ENCODE measurements at places on chromosomes 6 and 20.

- DNase-seq: no peak
Measured at GRCh38 chr6:126890055-126890454, 228.4 kb upstream of the RSPO3 start.

DNA sequence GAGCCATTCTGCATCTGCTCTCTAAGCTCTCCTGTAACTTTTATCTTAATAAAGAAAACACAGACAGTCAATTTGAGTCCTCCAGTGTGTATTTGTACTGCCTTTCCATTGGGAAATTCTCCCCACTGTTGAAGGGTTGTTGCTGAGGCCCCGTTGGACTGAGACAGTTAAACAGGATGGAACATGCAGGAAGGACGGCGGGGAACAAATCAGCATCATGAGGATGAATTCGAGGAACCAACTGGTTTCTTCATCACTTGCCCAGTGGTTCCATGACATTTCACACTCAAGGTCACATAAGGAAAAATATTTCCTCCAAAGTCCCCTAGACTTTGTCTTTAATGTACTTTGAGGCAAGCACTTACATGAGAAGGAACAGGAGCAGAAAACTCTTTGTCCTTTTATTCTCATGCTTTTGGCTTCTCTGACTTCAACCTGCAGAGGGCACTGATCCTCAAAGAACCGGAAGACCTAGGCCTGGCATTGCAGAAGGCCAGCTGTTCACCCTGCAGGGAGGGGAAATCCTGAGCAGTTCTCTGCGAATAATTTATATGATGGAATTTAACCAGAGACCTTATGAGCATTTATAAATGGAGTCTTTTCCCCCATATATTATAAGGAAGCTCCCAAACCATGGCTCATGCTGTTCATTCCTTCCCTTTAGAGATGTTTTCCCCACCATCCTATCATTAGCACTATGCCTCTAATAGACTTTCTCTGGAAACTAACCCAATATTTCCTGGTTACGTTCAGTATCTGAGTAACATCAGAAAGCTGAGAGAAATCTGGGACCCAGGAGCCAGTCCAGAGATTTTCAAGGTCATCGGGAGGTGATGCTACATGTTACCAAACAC lies 55.2 kb upstream of the ADGRF1 start:
- peak; percentile 71 for DNase-seq

GRCh38 chr6:143050509-143050908 lies 10.2 kb upstream of the AIG1 start:
- no peak for DNase-seq

- DNase-seq: no peak
Measured at GRCh38 chr6:81638366-81638765, 114.1 kb downstream of the TENT5A start.

GRCh38 chr6:37930288-37930971 lies 110.9 kb downstream of the ZFAND3 start:
- DNase-seq: no peak

DNA sequence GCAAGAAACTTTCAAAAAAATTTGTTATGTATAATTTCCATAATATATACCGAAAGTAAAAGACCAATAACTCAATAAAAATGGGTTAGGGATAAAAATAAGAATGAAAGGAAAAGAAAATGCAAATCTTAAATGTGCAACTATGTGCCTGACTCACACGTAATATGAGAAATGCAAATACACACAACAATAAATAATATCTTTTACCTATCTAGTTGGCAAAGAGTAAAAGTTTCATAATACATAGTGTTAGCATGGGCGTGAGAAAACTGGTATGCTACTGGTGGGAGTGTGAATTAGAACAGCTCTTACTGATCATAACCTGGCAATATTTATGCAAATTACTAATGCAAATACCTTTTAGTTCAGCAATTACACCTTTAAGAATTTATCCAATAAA lies 438.5 kb upstream of the CITED2 start:
- DNase-seq: no peak

GRCh38 chr6:121351916-121352315 lies 17.6 kb upstream of the TBC1D32 start:
- no peak for DNase-seq

DNA sequence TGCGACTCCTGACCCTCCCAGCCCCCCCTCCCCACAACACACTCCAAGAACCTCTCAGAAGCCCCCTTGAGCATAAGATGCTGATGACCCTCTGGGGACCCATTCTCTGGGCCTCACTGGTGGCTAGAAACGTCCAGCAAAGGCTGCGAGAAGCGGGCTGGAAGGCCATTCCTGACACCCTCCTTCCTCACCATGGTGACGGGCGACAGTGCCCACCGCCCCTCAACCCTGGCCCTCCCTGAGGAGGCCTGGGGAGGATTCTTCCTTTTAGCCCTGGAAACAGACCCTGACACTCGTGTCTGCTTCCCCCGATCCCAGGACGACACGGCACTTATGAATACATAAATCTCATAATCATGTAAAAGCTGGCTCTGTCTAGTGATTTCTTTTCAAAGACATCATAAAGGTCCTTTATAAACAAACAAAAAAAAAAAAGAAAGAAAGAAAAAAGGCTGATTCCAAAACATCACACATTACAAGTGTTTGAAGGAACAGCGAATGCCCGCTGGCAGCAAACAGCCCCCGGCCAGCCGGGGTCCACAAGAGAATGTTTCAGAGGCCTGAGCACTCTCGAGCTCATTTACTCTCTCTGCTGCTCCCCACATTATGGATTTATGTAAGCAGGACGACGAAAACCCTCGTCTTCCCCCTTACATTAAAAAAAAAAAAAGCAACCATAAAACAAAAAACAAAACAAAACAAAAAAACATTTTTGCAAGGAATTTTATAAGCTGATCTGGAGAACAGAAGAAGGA lies 40.7 kb downstream of the PREX1 start:
- no peak for DNase-seq

- DNase-seq: peak; percentile 26
Measured at GRCh38 chr20:45059022-45059728, 41.8 kb downstream of the KCNS1 start.

DNA sequence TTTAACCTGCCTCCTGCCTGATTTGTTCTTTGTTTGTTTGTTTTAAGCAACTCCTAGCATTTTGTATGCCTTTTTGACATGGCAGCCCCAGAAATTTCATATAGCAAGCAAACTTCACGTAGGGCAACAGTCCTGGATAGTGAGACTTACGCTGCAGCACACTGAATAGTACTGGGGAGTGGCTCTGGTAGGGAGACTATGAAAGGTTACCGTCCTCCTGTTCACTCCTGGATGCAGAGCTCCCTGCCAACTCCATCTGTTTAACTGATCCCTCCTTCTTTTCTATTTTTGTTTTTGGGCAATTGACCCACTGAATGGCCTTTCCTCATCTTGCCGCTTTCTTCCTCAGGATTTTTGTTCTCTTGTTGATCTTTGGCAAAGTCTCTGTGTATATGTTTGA lies 44.5 kb upstream of the BMP6 start:
- DNase-seq: no peak

DNA sequence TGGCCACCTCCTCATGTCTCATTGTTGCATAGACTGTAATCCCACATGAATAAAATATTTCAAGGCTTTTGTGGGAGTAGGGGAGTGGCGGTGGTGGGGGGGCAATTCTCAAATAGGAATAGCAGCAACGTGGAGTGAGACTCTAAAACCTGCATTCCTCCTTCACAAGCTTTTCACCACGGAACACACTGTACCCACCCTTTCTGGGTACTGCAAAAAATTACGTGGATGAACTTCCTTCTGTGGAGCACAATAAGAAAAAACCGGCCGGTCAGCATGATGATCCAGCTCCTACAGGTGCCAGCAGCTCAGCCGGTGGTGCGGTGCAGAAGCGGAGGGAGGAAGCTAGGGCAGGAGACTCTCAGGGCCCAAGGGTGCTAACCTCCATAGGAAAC lies 930 bp upstream of the RRAGD start:
- no peak for DNase-seq

DNA sequence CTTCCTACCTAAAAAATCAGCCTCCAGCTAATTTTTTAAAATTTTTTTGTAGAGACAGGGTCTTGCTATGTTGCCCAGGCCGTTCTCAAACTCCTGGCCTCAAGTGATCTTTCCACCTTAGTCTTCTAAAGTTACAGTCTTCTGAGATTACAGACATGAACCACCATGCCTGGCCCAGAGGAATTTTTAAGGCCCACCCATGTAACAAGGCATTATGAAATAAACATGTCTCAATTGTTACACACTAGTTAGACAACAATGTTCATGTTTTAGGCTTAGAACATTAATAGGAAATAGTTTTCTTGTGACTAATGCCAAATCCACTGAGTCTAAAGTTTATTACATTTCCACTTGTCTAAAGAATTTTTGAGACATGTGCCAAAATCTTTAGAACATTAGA lies 221.2 kb downstream of the LAMA2 start:
- no peak for DNase-seq

DNA sequence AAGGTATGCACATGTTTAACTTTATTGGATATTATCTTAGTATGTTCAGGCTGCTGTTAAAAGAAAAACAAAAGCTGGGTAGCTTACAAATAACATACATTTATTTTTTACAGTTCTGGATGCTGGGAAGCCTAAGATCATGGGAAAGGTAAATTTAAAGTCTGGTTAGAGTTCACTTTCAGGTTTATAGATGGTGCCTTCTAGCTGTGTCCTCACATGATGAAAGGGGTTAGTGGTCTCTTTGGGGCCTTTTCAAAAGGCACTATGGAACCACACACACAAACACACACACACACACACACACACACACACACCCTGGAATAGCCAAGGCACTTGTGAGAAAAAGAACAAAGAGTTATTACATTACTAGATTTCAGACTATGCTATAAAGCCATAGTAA lies 805.8 kb upstream of the GJE1 start:
- no peak for DNase-seq

DNA sequence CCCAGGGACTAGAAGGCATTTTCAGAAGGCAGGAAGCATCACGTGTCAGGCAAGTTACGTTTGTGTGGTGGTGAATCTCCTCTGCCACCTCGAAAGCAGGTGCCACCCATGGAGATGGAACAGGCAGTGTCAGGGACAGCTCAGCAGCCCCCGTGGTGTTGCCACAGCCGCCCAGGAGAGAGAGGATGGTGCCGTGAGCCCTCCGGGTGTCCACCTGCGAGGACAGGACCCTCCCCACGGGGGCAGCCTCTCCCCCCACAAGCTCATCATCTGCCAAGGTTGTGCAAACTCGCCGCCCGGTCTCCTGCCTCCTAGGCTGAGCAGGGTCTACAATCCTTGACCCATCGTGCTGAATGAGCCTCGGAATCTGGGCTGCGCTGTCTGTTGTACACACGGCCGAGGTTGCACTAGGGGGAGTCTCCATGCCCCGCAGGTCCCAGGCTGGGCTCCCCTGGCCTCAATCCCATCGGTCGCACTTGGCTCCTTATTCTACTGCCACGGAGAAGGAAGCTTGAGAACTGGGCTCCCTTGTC lies 40.1 kb downstream of the DACT2 start:
- DNase-seq: no peak

DNA sequence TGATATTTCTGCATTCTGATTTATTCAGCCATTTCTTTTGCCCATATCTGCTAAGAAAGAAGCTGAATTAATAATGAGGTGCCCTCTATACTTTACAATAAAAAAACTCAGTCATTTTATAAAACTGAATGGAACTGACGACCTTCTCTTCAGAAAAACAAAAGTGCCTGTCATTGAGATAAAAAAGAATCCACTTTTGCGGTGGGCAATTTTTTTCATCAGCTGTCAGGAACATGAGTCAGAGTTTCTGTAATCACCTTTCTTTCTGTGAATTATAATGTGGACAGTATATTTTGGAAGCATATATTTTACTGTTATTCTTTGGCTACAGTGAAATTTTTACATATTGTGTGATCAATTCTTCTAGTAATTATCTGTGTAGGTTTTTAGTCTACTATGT lies 33.4 kb downstream of the IL20RA start:
- no peak for DNase-seq

GRCh38 chr6:73341335-73341734 lies 12.7 kb downstream of the DPPA5 start:
- no peak for DNase-seq

DNA sequence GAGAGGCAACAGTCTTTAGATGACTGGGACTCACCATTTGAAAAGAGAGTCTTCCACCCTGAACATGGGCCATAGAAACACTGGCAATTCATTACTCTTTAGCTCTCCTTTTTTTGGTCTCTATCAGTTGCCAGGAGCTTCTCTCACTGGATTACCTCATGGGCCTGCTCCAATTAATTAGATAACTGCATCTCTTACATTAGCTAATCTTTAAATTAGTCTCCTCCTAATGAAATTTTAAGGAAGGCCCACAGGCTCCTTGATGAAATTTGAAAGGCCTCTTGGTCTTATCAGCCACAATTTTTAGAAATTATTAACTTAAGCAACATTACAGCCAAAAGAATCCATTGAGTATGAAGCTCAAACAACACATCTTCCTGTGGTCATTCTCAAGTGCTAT lies 184.4 kb downstream of the UNC5CL start:
- no peak for DNase-seq

- no peak for DNase-seq
Measured at GRCh38 chr6:168196881-168197635, 118.0 kb upstream of the FRMD1 start.

DNA sequence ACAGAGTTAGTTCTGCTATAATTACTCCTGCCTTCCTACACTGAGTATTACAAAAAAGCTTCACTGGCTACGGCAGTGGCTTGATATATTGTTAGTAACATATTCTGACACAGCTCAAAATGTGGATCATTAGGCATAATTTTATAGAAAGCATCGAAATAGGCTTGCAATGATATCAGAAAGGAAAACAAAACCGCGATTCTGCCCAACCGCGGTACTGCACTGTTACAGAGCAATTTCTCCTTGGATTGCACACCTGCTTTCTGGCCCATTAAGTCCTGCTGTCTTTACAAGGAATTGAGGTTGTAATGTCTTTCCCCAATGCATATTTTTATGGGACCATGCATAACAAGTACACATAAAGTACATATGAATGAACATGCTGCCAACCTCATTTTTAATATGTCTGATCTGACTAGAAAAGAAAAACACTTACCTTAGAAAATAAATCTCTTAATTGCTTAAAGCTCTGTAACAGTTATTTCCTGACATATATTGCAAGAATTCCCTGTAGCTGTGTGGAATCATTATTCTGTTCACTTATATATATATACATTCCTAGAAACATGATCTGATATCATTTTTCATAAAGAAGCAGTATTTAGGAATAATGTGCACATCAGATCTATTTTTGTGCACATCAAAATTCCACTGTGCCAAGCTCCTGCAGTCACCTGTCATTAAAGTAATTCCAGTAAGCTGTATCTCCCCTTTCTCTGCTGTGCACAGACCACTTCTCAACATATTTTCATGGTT lies 763.9 kb downstream of the HACE1 start:
- DNase-seq: no peak

GRCh38 chr6:125539892-125540291 lies 209.5 kb upstream of the HEY2 start:
- no peak for DNase-seq

GRCh38 chr6:13375360-13375878 lies 47.1 kb upstream of the TBC1D7 start:
- no peak for DNase-seq

- no peak for DNase-seq
Measured at GRCh38 chr6:41780551-41781365, at the start of gene PRICKLE4. Gene PRICKLE4 (plus strand): TSS chr6:41780782. CDS start chr6:41783474, 2,692 bp downstream.

GRCh38 chr20:428658-429200 lies 20.6 kb downstream of the RBCK1 start:
- DNase-seq: no peak
